Peyer's patch (tissue), 4 donors: ENCODE measurements at places on chromosomes 12 and 14.

DNA sequence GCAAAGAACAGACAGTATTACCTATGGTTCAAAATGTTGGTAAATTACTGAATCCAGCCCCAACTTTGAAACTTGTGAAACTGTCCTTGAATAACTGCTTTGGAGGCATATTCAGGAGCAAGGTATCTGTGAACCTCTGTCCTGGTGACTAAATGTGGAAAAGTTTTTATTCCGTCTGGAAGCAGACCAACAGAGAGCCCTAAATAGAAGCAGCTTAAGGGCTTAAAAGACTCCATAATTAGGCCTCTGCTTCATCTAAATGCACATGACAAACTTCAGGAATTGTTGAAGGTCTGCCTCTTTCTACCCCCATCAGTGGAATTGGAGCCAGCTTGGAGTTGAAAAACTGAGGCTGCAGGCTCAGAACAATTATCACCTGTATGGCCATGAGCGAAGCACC, 276.5 kb downstream of the KCNH5 start:
- no peak for DNase-seq

GRCh38 chr12:69540987-69541386, 44.3 kb upstream of the CCT2 start:
- no peak for DNase-seq

DNA sequence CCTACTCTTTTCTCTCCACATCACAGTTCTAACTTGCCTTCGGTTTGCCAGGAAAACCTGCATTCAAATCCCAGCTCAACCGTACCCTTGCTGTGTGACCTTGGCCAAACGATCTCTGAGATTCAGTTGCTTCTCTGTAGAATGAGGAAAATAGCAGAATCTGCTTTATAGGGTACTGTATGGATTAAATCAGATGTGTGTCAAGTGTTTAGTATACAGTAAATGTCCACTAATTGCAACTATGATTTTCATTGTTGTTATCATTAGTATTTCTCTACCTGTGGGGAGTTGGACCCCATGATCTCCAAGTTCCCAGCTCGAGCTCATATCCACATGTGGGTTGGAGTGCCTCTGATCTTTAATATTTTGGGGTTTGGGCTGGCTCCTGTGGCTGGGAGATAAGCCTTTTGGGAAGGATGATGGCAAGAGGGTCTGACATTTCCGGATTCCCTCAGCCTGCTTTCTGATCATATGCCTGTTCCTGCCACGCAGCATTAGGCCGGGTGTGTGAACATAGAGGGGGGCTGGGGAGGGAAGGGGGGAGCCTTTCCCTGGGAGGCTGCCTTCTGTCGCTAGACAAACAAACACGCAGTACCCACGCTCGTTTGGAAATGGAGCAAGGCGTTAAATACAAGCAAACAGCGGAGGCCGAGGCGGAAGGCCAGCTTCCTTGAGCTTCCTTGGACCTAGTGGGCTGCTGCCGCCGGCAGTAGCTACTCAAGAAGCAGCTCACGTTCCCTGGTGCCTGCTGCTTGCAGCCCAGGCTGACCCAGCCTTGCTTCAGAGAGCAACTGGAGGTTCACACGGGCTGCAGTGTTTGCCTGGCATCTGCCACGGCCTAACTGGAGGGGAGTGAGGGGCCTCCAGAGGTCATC, 213.5 kb upstream of the LHX5 start:
- DNase-seq, result no peak

- no peak for DNase-seq
These were observed 48.1 kb downstream of the KDM2B start for GRCh38 chr12:121532503-121533393.

GRCh38 chr14:61257469-61258057, 23.6 kb downstream of the TMEM30B start:
- DNase-seq, result no peak

DNA sequence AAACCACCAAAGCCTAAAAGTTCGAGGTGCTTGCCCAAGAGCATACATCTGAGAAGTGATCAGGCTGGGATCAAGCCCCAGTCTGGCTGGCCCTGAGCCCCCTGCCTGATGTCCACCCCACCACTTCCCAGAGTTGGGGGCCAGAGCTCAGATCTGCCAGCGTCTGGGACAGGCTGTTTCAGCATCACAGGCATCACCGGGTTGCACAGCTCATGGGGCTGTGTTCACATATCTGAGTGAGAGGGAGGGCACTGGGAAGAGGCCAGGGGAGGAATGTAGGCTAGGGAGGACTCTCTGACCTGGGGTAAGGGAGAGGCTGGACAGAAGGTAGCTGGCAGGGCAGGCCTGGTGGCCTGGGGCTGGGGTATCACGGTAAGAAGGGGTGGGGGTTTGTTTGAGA, 6.0 kb downstream of the TGM1 start:
- peak; percentile 26 for DNase-seq

DNA sequence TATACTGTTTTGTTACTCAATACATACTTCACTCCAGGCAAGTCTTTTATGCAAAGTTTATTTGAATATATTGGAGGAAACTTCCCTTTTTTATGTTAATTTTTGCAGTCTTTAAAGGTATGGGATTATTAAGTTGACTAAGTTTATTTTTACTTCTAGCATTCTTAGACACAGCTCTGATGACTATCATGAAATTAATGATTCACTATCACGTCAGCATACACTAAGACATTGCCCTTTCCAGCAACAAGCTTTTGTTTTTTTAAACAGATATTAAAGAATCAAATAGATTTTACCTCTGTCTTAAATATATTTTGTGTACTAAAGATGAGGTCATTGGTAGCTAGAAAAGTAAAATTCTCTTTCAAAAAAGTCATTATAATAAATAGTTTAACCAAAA, 52.1 kb downstream of the DERA start:
- no peak for DNase-seq

DNA sequence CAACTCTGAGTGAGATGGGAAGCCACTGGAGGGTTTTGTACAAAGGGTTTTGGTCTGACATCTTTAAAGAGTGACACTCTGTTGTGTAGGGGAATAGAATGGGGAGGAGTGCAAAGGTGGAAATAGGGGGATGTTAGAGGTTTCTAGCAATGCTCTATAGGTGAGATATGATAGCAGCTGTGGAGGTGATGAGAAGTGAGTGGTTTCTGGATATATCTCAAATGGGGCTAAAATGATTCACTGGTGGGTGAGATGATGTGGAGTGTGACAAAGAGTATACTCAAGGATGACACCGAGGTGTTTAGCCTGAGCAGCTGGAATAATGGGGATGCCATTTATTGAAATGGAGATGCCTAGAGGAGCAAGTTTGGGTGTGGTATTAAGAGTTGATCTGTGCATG, 426.4 kb downstream of the PCNX1 start:
- DNase-seq, result no peak

DNA sequence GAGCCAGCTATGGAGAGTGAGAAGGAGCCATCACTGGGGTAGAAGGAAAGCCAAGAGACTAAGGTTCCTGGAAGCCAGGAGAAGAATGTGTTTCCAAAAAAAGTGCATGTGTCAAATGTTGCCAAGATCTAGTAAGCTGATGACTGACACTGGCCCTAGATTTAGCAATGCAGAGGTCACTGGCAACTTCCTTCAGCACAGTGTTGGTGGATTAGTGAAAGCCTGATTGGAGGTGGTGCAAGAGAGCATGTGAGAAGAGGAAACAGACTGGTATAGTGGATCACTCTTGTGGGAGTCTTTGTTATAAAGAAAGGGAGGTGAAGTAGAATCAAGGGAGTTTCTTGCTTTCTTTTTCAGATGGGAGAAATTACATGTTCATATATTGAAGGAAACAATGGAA, 34.1 kb upstream of the CHGA start:
- no peak for DNase-seq

- DNase-seq, result no peak
These were observed 51.0 kb upstream of the SOCS2 start for GRCh38 chr12:93521225-93522080.

- no peak for DNase-seq
These were observed 4.7 kb downstream of the DDN start for GRCh38 chr12:48994224-48995085.

DNA sequence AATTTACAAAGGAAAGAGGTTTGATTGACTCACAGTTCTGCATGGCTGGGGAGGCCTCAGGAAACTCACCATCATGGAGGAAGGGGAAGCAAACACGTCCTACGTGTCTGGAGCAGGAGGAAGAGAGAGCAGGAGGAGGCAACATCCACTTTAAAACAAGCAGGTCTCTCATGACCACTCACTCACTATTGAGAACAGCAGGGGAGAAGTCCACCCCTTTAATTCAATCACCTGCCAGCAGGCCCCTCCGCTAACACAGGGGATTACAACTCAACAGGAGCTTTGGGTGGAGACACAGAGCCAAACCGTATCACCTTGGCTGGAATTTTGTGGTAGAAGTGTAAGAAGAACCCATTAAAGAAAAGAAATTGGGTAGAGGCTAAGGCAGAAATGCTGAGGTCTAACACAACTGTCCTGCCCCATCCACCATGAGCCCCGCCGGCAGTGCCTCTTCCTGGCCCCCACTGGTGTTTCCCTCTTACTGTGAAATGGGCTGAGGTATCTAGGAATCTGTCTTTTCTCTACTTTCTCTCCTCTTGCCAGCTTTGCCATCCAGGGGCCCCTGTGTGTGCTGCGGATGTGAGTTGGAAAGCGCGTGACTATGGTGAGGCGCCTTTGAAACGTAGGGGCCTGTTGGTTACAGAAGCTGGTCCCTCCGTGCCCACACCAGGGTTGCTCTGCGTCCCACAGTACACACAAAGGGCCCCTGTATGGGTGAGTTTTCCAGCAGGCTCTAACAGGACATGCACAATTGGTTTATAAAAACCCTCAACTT, 108.0 kb upstream of the TMEM132D start:
- no peak for DNase-seq

DNA sequence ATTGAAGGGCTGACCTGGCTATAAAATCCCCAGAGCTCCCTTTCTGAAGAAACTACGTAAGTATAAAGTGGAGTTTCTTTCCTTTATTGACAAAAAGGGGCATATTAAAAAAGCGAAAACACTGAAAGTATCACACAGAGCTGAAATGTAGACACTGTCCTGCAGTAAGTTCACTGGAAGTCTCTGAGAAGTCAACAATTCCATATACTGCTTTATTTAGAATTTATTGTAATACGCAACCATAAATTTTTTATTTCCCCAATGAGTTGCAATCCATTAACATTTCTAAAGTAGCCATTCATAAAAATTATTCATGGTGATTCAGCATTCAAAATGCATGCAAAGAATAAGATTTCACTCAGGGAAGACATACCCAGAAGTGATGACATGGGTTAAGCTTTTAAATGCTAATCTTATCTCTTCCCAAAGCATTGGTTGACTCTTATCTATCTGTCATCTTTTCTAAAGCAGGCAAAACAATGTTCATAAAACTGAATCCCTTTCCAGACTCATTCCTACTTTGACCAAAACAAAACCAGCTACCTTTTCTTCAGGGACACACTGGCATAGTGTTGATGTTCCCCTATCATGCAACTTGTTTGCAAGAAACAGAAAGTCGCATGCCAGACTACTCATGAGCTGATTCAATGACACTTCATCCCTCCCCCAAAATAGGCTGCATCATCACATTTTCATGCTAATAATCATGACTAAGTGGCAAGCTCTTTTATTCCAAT, 17.3 kb downstream of the KITLG start:
- no peak for DNase-seq

GRCh38 chr12:42235426-42235825, 2.6 kb downstream of the YAF2 start:
- DNase-seq, result no peak

GRCh38 chr14:58765843-58766242, 128.1 kb downstream of the DACT1 start:
- DNase-seq, result no peak

GRCh38 chr14:49549881-49550280, 36.3 kb downstream of the RPS29 start:
- DNase-seq, result no peak

- DNase-seq, result no peak
These were observed 19.5 kb upstream of the EPS8 start for GRCh38 chr12:15808652-15809051.

GRCh38 chr12:71230542-71230941, 72.7 kb upstream of the TSPAN8 start:
- no peak for DNase-seq

DNA sequence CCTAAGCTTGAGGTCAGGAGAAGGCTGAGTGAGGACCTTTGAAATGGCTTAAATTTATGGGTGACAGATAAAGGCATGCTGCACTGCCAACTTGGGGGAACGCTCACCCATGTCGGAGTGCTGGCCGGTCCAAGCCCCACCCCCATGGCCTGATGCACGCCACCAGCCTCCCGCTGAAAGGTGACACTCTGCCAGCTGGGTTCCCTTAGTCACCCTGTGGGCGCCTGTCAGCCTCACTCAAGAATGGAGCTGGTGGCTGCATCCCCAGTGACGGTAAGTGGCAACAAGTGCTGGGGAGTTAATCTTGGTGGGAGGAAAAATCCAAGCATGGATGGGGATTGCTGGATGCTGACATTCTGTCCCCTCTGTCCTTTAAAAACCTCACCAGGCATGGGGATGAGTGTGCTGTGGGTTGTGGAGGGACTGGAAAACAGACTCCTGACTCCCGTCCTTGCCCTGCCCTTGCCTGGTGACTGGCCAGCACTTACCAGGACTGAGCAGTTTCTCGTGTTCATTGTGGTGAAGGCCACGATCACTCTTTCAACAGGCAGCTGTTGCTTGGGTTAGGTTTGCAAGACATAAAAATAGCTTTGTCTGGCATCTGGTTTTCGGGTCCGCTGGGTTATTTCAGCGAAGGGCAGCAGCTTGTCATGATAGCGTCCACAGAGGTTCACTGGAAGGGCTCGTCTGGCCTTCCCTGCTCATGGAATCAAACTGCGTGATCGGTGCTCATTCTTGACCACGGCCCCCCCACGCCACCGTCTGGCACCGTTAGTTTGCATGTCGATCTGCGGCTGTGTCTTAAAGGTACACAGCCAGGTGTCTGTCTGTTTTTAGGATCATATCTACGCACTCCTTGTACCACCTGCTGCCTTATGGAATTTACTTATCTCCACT, 15.0 kb downstream of the ACACB start:
- no peak for DNase-seq

DNA sequence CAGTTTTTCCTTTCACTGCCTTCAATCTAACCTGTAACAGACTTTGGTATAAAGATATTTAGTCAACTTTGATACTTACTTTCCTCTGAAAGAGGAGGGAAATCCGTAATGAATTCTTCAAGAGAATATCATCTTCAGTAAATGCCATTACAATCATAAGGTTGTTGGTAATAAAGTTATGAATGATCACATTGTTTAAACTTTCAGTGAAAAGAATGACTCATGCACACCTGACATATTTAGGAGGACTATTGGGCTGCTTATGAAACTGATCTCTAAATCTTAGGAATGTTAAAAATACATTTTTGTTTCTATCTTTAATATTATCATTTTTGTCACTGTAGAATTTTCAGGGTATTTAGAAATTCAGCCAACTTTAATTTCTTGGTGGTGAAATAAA, 474.7 kb downstream of the SLC16A7 start:
- no peak for DNase-seq

DNA sequence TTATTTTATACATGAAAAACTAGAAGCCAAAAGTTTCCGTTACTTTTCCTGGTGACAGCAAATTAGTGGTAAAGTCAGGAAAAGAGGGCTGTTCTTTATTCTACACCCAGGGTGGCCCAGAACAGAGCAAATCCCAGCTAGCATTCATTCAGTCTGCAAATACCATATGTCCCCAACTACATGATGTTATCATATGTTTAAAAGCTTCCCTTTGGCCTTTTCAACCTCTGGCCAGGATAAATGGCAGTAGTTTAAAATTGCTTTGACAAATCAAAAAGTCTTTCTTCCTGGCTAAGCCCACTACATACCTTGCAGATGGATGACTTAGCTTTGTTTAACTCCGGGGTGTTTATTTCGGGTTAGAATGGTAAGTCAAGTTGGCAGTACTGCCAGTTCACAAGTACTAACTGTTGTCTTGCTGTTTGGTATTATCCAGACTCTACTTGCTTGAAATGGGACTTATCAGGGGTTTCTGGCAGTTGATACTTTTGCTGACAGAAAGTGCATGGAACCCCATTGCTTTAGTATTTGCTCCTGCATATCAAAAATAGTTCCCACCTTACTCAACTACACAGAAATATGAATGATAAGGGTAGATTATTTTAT, 69.7 kb downstream of the PKP2 start:
- DNase-seq, result no peak
